Posterior vena cava (tissue), 2 donors: ENCODE measurements at places on chromosomes 7 and 10.

DNA sequence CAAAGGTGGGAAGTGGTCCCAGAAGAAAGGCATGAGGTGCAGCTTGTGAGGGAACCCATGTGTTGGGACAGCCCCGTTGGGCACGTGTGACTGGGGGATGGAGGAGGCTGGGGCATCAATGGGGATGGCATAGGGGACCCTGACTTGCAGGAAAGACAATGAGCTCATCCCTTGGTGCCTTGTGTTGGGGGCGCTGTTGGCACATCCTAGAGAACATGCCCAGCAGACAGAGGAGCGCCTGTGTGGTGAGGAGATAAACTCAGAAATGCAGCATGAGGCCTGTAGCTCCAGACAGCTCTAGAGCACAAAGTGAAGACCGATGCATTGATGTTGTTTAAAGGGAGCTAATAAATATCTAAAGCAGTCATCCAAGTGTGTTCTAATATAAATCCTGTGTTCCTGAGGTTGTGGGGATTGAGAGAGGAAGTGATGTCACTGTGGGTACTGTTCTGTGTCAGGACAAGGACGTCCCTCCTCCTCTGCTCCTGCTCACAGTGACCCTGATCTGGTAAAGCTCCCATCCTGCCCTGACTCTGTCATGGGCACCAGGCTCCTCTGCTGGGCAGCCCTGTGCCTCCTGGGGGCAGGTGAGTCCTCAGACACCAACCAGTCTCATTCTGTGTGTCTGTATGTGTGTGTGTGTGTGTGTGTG, 126.1 kb upstream of the PRSS58 start:
- no peak for DNase-seq

GRCh38 chr7:124781418-124781817, 15.8 kb upstream of the GPR37 start:
- DNase-seq = no peak

- no peak for DNase-seq
These were observed 63.7 kb upstream of the PRR15 start for GRCh38 chr7:29499932-29500331.

DNA sequence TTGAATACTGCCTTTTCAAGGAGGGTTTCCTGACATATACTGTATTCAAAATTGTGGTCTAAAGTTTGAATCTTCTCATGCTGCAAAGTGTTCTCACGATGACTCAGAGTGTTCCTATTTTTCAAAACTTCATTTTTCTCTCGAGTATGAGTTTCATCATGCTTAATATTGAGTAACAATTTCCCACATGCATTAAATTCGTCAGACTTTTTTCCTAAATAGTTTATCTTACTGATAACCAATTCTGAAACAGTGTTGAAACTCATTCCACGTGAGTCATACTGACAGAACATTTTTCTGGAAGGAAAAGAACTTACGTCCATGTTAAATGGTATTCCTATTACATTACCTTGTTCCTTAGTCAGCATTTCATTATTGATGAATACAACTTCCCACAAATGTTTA, 44.1 kb downstream of the ZNF33B start:
- DNase-seq = no peak

GRCh38 chr7:6015917-6016652, 7.0 kb downstream of the AIMP2 start:
- DNase-seq = peak; percentile 92

DNA sequence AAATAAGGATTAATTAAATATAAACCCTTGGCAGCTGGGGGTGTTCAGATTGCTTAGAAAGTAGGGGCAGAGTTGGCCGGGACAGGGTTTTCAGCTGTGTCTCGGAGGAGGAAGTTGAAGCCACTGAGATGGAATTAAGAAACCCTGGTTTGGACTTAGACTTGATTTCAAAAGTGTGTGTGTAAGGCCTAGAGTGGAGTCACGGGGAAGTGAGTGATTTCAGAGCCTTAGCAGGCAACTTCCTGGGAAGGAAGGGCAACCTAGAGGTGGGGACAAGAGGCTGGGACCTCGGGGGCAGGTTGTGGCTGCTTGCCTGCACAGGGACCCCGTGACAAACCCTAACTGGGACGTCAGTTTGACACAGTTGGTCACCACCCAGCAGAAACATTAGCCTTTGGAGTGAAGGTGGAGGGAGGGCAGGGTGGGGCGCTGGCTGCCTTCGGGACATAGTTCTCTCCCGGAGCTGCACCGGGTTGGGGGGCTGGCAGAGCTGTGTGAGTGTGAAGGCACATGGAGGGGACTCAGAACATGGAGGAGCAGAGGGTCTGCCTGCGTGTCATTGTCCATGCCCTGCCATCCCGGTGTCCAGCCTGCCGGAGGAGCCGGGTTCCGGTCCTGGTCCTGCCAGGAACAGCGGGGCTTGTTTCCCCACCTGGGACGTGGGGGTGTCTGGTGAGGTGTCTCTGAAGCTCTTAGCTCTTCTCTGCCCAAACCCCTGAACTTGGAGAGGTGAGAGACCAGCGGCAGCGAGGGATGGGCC, 1.8 kb downstream of the BRI3 start:
- DNase-seq = no peak

GRCh38 chr7:151462306-151462779, 22.4 kb upstream of the CRYGN start:
- DNase-seq = no peak

GRCh38 chr7:105656922-105657521, 75.7 kb upstream of the EFCAB10 start:
- no peak for DNase-seq

- no peak for DNase-seq
These were observed 782 bp downstream of the POU6F2 start for GRCh38 chr7:38978491-38978890.

- no peak for DNase-seq
These were observed 261.8 kb downstream of the THSD7A start for GRCh38 chr7:11570205-11570604.

- no peak for DNase-seq
These were observed 81.8 kb upstream of the SFMBT2 start for GRCh38 chr10:7492660-7493046.

GRCh38 chr10:115321360-115321759, 228.2 kb downstream of the ATRNL1 start:
- DNase-seq = no peak

GRCh38 chr10:35341521-35341920, 5.2 kb downstream of the CCNY start:
- DNase-seq = no peak

DNA sequence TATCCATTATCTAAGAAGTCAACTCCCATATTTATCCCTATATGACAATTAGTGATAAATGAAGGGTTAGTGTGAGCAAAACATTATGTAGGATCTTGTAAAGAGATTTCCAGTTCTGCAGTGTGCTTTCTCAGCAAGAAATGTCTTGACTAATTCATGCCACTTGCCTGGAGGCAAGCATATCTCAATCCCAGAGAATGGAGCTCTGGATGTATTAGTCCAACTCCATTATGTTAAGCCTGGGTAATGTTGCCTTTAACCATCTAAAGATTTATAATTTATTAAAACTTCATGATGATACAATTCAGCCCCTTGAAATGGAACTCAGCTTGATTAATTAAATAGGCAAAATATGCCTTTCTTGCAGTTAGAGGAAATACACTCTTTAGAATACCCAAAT, 1079.9 kb upstream of the LRRTM3 start:
- DNase-seq = no peak

DNA sequence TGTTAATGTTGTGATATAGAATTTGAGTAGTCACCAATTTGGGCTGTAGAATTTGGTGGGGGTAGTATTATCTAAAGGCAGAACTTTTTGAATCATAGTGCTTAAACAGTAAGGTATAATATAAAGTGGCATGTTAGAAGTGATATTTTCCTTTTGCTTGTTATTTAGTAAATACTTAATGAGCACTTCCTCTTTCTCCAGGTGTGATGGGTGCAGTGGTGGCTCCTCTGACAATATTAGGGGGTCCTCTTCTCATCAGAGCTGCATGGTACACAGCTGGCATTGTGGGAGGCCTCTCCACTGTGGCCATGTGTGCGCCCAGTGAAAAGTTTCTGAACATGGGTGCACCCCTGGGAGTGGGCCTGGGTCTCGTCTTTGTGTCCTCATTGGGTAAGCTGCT, 10.5 kb downstream of the GHITM start:
- DNase-seq = no peak

DNA sequence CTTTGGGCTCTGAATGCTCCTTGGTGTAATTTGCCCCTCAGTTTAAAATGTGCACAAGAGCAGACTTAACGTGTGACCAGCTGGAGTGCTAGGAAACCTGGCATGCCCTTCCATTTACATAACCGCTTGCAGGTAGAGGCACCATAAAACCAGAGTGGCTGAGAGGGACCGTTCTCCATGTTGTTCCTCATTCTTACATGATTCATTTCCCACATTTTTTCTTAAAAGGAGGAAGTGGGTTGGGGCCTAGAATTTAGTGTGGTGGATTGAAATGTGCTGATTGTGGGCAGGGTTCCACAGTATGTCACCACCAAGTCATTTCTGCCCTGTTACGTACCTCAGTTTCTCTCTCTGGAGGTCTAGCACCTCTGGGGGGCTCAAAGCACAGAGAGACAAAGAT, 375.8 kb upstream of the VSTM2A start:
- DNase-seq = no peak

- no peak for DNase-seq
These were observed 176.2 kb downstream of the ST7 start for GRCh38 chr7:117129521-117129955.

DNA sequence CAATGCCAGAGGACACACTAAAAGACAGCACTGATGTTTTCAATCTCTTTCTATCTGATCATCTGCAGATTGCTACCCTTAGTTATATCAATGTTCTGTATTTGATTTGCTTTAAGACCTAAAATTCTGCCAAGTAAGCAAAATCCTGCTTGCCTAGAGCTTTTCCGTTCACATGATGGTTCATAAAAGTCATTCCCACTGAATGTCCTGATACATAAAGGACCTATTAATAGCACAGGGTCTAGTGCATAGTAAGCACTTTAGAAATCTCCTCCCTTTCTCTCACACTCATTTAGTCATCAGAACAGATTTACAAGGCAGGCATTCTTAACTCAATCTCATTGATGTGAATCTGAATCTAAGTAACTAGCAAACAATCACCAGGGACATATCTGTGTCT, 68.8 kb downstream of the PCGF5 start:
- no peak for DNase-seq

DNA sequence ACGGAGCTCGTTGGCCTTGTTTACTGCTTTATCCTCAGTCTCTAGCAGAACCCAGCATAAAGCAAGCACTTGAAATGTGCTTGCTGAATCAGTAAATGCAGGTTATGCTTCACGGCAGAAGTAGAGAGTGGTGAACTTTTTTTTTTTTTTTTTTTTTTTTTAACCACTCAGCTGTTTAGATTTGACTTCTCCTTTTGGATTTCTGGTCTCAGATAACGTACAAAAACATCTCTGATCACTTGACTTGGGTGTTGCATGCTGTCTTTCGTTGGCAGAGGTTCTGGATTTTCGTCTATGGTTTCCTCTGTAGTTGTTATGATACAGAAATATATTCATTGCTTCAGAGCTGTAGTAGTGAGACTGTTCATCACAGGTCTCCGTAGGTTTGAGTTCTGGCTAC, 242.5 kb upstream of the HABP2 start:
- no peak for DNase-seq

GRCh38 chr10:93672890-93673289, 29.5 kb downstream of the FRA10AC1 start:
- no peak for DNase-seq
